ENCODE measurements at places on chromosomes 7 and 10.

GRCh38 chr7:124452186-124452585, 313.4 kb downstream of the GPR37 start:
- DNase-seq: no peak

- no peak for DNase-seq
Observed at GRCh38 chr10:74891053-74891452, 64.7 kb downstream of the KAT6B start.

- no peak for DNase-seq
Observed at GRCh38 chr7:121605317-121605680, 209.2 kb upstream of the FAM3C start.

- no peak for DNase-seq
Observed at GRCh38 chr10:89602919-89603318, 42.1 kb downstream of the PANK1 start.

DNA sequence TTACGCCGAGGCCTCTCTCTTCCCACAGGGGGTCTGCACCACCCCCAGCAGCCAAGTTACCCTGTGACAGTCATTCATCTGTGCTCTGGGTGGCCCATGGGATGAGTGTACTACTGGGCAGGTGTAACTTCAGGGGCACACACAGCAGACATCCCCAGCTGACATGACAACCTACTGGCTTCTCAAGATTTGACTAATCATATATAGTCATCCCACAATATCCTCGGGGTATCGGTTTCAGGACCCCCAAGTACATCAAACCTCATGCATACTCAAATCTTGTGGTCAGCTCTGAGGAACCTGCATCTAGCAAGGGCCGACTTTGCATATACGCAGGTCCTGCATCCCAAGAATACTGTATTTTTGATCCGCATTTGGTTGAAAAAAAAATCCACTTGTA, 336.9 kb upstream of the C7orf33 start:
- no peak for DNase-seq

DNA sequence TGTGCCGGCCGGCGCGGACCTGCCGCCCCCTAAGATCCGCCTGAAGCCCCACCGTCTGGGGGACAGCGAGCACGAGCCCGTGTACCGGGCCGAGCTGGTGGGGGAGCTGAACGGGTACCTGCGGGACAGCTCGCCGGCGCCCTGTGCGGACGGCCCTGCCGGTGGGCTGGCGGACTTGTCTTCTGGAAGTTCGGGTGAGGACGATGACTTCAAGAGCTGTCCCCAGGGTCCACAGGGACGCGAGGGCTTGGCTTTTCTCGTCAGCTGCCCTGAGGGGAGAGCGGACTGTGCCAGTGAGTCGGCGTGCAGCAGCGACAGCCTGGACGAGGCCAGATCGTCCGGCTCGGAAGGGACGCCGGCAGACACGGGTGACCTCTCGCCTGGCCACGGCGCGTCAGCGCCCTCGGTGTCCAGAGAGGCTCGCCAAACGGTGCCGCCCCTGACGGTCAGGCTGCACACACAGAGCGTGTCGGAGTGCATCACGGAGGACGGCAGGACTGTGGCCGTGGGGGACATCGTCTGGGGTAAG, 8.5 kb downstream of the PWWP2B start:
- DNase-seq: no peak

DNA sequence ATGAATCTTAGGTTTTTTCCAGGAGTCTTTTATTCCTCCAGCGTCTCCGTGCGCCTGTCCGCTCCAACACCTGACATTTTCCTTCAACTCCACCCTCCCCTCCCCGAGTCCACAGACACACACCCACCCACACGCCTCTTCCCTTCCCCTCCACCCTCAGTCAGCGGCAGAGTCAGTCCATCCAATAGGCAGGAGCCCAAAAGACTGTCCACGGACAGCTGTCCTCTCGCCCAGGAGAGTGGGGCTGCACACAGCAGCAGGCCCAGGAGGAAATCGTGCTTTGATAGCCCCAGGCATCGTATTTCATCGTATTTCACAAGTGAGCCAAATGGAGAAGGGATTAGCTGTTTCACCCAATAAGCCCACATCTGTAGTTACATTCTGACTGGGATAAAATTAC, 285.1 kb downstream of the ZEB1 start:
- no peak for DNase-seq

GRCh38 chr7:128434413-128435326, 21.0 kb upstream of the HILPDA start:
- no peak for DNase-seq

DNA sequence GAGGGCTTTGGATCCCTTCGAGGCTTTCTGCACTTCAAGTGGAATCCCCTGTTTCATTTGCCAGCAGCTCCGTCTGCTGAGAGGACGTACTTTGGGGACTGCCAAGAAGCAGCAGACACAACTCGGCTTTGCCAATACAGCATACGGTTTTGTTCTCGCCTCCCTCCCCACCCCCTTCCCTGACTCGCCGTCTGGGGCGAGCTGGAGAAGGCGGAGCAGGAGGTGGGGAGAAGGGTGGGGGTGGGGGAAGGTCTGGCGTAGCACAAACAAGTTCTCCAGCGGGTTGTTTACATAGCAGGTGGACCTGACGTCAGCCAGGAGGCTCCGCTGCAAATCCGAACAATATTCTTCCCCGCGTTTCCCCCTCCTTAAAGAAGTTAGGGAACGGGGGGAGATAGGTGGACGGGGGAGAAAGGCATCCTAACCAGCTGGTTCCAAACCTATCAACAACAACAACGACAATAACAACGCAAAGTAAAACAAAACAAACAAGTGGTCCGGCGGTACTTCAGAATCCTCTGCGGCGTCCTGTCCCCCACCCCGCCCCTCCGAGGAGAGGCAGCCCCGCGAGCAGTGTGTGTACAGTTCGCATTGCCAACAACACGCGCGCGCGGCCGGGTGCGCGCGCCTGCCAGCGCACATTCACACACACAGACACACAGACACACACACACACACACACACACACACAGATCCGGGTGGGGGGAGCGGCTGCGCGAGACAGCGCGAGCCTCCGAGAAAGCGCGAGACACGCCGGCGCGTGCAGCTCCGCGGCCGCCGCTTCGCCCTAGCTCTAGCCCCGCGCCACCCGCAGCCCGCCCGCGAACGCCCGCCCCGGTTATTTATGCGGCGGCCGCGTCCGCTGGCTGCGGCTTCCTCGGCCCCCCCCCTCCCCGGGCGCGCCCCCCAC, 167.0 kb upstream of the PPP1R3A start:
- no peak for DNase-seq

DNA sequence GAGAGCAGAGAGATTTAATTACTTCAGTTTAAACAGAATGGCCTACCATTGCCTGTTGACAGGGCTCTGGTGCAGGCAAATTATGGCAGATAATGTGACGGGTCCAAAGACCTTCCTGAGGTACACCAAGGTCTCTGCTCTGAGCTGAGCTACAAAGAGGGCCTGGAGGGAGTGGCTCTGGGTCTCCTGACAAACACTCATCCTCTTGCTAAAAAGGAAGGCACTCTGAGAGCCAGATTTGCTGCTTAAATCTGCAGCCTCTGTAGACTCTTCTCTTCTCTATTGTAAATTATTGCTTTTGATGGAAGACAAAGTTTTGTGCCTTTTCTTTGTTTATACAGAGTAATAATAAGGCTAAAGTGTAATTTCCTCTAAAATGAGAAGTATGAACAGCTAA, 529.5 kb upstream of the FZD8 start:
- no peak for DNase-seq

DNA sequence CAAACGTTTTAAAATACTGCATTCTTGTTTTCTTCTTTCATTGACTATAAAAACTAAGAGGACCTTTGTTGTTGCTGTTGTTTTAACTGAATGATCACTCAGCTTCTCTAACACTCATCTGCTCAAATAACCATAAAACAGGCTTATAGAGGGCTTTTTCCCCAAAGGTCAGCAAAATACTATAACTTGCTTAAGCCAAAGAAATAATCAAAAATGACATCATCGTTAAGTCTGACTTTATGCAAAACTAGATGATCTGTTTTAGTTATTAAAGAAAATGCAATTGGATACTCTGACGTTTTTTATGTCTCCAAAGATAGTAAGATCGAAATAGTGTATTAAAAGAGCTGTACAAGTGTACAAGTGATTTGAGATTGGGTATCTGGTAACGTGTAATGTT, 152.9 kb downstream of the SEMA3A start:
- DNase-seq: no peak
